ENCODE measurements at places on chromosomes 16 and 17.

DNA sequence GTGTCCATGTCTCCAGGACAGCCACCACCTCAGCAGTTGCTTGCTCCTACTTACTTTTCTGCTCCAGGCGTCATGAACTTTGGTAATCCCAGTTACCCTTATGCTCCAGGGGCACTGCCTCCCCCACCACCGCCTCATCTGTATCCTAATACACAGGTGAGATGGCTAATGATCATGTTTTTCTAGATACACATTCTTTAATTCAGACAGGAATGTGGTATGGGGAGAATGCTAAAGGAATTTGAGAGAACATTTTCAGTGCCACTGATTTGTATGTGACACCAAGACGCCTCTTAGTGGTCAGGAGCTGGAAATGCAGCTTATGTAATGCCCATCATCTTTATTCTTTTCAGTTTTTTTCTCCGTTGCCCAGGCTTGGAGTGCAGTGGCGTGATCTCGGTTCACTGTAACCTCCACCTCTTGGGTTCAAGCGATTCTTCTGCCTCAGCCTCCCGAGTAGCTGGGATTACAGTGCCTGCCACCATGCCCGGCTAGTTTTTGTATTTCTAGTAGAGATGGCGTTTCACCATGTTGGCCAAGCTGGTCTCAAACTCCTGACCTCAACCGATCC lies 8.9 kb upstream of the RAPGEFL1 start:
- DNase-seq = peak; percentile 56

GRCh38 chr17:1627982-1628855 lies at the start of gene SLC43A2:
SLC43A2 (minus strand) TSS chr17:1628834; CDS start chr17:1627874, 960 bp downstream.
- DNase-seq = peak; percentile 80

- no peak for DNase-seq
Measured at GRCh38 chr17:67974185-67974584, 22.1 kb downstream of the C17orf58 start.

- DNase-seq = peak; percentile 70
Measured at GRCh38 chr16:77971306-77972061, 50.9 kb upstream of the CLEC3A start.

Measured in activated CD4-positive, alpha-beta T cell treated with anti-CD3 and anti-CD28 coated beads, Interleukin-2, amount 50 U/mL, for 16 hours (primary cell).